Dermis blood vessel endothelial cell (primary cell): ENCODE measurements at places on chromosomes 5 and 9. TPM values are rescaled to one million over a fixed set of nuclear protein-coding genes. Genes with fewer than 3 reads are reported as not detected.

OR1L6 gene
- not detected in 2 replicates for total RNA-seq

DNA sequence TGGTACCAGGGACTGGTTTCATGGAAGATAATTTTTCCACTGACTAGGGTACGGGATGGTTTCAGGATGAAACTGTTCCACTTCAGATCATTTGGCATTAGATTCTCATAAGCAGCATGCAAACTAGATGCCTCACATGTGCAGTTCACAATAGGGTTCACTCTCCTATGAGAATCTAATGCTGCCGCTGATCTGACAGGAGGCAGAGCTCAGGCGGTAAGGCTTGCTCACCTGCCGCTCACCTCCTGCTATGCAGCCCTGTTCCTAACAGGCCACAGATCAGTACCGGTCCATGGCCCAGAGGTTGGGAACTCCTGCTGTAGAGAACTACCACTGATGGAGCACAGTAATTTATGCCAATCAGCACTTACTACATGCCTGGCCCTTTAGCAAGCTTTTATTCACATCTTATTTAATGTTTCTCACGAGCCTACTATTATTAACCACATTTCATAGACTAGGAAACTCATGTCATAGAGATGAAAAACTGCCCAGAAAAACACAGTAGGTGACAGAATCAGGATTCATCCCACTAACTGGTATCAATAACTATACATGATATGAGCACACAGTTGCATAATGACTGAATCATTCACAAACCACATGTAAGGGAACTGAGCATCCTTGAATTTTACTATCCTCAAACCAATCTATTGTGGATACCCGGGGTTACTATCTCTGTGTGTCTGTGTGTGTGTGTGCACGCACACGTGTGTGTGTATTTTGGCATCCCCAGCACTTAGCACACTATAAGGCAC is 46.5 kb downstream of the SVEP1 start:
- no peak for DNase-seq

DNA sequence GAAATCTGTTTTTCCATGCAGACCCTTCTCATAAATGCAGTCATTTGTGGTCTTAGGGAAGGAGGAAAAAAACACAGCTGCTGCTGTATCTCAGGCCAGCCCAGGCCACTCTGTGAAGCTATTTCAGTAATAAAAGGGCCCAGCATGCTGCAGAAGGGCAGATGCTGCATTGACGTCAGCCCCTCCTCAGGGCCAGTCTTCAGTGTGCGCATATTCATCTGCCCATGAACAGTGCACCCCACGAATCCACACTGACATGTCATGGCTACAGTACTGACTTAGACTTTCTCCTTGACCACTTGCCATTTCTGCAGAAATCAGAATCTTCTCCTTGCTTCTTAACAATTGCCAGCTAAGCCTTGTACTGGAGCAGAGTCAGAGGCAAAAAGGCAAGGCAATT is 304.7 kb downstream of the GABRG2 start:
- no peak for DNase-seq

DNA sequence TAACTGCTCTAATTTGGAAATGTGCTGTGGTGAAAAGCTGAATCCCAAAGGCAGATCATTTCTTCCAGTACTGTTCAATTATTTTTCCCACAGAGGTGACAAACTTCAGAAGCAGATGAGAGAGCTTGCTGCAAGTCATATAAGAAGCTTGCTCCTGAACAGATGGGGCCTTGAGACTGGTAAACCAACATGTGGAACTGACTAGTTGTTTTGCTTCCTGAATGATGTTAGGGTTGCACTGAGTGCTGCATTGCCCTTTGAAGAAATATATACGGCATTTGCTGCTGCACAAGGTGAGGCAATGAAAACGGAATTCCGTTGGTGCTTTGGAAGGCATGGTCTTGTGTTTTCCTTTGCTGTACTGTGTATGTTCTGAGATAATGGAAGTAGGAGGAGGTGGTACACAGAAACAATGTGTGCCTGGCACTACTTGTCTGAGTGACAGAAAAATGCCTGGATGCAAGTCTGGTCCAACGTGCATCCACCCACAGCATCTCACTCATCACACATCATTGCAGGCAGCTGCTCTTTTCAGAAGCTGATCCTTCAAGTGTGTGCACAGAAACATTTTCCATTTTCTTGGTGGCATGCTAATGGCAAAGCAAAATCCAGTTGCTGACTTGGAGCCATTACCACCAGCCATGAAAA is 76.9 kb downstream of the ANKH start:
- no peak for DNase-seq

DNA sequence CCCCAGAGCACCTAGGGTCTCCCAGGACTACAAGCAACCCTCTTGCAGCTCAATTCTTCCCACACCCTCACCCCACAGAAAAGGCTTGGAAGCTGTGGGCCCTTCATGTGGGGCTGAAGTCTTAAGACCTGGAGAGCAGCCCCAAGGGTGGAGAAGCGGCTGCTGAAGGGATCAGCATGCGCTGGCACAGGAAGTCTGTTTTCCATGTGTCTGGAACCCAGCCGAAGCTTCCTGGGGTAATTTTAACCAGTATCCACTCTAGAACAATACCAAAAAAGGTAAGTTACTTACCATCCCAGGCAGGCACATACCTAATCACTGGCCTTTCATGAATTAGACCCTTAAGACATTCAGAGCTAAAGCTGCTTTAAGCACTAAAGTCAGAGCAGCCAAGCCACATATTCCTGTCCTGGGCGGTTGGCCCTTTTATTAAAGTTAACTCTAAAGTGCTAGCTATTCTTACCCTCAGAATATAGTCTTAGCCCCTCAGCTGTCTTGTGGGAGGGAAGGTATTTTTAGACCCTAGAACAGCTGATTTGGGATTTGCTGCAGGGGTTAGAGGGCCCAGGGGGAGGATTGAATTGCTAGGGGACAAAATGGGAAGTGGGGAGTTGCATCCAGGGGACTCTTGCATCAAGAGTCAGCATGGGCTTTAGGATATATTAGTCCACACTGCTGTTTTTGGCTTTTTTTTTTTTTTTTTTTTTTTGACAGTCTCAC is 6.9 kb downstream of the IL17B start:
- DNase-seq, result no peak

DNA sequence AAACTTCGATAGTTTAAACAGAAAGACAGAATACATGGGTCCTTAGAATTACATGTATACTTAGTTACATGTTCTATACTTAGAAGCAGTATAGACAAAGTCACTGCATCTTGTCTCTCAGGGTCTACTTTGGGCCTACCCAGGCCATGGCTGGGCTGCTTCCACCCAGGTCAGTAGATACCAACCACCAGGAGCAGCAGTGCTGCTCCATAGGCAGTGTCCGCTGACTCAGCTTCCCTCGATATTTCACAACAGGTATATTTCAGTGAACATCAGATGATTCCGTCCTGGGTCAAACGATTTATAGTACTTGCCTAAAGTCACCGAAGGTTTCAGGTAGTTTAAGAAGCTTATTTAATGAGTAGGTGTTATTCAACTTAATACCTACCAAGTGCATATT is 18.0 kb downstream of the IARS1 start:
- no peak for DNase-seq

- no peak for DNase-seq
Measured at GRCh38 chr5:122421374-122422079, 109.5 kb downstream of the SNCAIP start.
